ENCODE measurements at places on chromosomes 13 and 19. TPM values are rescaled to one million over a fixed set of nuclear protein-coding genes. Genes with fewer than 3 reads are reported as not detected.

Gene EID2B
- total RNA-seq, result 6.2 TPM

- DNase-seq, result no peak
Observed at GRCh38 chr19:3899531-3900294, 19.2 kb downstream of the ATCAY start.

Gene LILRB1
- total RNA-seq, result 3.5 TPM

Gene SIGLEC12
- not detected for total RNA-seq

DNA sequence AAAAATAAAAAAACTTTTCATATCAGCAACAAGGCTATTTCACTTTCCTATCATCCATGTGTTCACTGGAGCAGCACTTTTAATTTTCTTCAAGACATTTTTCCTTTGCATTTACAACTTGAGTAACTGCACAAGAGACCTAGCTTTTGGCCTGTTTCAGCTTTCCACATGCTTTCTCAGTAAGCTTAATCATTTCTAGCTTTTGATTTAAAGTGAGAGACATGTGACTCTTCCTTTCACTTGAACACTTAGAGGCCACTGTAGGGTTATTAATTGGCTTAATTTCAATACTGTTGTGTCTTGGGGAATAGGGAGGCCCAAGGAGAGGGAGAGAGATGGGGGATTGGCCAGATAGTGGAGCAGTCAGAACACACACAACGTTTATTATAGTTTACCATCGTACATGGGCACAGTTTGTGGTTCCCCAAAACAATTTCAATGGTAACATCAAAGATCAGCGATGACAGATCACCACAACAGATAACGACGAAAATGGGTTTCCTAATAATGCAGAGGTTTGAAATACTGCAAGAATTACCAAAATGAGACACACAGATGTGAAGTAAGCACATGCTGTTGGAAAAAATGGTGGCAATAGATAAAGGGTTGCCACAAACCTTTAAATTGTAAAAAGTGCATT, 117.6 kb downstream of the GGACT start:
- no peak for DNase-seq

DNA sequence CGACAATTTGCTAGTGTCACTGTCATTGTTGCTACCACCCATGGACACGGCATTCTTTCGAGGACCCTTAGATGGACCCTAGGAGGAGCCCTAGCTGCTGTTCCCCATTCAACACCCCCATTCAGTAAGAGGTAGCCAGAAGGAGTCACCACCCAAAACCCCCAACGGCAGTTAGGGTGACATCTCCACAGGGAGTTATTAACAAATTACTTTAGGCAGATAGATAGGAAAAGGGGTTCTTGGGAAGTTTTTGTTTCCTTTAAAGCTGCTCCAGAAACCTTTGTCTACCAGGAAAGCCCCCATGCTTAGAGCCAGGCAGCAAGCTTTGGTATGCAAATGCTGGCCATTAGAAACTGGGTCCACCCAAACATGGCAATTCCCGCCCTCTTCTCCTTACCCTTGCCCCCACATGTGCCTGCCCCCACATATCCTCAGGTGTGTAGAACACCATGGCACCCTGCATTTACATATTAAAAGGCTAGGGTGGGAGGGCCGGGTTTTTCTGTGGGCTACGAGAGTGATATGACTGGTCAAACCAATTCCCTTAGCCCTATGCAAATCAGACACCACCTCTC, 190.9 kb downstream of the SLITRK6 start:
- DNase-seq, result no peak

Gene KRI1
- 23.9 TPM for total RNA-seq

All from esophagus muscularis mucosa (tissue), 4 donors.